ENCODE measurements at places on chromosomes 5 and 9.
A peak's percentile ranks its signal among the peaks of the same experiment; 100 is the strongest.

DNA sequence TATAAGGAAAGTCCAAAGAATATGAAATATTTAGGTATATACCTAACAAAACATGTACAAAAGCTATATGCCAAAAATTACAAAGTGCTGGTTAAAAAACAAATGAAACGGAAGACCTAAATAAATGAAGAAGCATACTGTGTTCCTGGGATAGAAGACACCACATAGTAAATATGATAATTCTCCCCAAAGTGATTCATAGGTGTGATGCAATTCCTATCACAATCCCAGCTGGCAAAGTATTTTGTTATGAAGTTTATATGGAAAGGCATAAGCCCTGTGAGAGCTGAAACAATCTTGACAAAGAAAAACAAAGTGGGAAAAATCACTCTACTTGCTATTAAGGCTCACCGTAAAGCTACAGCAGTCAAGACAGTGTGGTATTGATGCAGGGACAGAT lies 2.6 kb upstream of the SMIM23 start:
- no peak for DNase-seq

GRCh38 chr5:118968925-118969375 lies 19.4 kb downstream of the DTWD2 start:
- no peak for DNase-seq

DNA sequence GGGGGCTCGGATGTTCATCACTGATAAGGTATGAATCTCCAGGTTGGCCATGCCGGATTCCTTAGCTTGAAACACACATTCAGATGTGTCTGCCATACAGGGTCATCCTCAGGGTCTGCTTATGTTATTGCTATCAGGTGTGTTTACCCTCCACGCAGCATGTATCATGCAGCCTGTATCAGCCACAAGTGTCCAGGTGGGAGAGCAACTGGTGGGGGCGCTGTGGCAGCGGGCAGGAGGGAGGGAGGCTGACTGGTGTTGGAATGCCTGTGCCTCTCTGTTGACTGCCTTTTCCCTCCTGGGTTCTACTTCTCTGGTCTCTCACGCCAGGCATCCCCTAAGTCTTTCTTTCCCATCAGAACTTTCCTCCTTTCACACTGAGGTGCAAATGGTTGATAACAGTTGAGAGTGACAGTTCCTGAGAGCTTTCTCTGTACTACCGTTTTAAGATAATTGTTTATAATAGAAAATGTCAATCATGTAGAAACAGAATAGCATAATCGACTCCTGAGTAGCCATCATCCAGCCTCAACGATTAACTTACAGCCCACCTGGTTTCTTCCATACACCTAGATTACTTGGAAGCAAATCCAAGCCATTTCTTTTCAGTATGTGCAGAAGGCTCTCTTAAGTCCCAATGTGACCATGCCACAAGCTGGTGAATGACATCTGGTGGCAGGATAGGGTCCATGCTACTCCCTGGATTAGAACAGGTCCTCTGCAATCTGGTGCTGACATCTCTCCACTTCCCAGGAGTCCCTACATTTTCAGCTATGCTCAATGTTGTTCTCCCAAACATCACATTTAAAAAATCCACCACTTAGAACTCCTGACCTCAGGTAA lies 86.6 kb downstream of the ACER2 start:
- DNase-seq, result no peak

GRCh38 chr9:1086517-1086916 lies 36.4 kb downstream of the DMRT2 start:
- DNase-seq, result no peak

GRCh38 chr5:100643473-100643872 lies 108.3 kb downstream of the FAM174A start:
- no peak for DNase-seq

DNA sequence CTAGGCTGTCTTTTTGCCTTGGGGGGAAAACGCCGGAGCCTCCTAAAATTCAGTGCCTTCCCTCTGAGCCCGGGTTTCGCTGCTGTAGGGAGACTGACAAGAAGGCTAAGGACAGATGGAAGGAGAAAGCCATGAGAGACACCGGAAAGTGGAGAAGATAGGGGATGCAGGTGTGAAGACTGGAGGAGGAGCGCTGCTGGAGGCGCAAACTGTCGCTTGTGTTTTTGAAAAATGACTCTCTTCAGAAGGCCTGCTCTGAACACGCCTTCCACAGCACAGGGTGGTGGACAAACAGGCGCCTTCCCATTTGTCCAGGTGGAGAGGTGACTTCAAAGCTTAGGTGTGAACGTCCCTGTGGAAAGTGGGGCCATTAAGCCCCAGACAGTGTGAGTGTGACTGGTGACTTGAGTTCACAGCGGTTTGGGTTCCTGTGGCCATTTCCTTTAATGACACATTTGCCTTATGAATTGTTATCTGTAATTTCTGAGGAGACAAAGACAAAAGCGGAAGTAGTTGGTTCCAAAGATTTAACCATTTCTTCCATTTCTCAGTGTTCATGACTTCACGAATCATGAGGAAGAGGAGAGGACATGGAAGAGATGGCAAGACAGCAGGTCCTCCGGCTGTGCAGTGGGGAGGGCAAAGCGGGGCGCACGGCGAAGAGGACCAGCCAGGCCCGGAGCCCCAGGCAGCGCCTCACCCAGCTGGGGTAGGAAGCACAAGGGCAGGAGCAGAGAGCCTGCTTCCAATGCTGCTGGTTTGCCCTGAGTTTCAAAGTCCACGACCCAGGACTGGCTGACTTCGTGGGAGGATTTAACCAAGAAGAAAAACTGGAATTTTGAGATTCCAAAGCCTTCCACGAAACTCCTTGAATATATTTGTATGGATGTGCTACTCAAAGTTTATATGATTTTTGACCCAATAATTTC lies 27.8 kb upstream of the SEMA4D start:
- no peak for DNase-seq

GRCh38 chr5:92907938-92908606 lies 672.9 kb downstream of the NR2F1-AS1 start:
- no peak for DNase-seq

GRCh38 chr5:39057734-39058133 lies 16.5 kb downstream of the RICTOR start:
- no peak for DNase-seq

DNA sequence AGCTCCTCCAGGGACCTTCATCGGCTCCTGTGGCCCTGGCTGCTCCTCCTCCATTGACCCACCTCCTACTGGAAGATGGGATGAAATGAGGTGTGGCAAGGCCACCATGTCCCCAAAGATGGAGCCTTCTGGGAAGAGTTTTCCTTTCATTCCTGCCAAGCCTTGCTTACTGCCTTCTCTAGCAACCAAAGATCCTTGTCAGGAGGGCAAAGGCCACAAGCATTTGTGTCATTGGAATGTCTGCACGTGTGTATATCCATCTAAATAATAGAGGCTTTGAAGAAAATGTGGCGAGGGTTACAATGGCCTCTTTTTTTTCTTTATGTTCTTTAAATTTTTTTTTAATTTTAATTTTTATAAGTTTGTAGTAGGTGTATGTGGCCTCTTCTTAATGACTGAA lies 313.6 kb downstream of the ARHGEF28 start:
- no peak for DNase-seq

DNA sequence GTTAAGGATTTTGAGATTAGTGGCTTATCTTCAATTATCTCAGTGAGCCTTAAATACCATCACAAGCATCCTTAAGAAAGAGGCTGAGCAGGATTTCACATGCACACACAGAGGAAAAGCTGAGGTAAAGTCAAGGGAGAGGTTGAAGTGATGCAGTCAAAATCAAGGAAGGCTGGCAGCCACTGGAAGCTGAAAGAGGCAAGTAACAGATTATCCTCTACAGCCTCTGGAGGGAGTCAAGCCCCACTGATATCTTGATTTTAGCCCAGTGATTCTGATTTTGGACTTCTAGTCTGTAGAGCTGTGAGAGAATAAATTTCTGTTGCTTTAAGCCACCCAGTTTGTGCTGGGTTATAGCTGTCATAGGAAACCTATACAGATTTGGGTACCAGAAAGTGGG lies 80.1 kb downstream of the ANKRD31 start:
- no peak for DNase-seq

DNA sequence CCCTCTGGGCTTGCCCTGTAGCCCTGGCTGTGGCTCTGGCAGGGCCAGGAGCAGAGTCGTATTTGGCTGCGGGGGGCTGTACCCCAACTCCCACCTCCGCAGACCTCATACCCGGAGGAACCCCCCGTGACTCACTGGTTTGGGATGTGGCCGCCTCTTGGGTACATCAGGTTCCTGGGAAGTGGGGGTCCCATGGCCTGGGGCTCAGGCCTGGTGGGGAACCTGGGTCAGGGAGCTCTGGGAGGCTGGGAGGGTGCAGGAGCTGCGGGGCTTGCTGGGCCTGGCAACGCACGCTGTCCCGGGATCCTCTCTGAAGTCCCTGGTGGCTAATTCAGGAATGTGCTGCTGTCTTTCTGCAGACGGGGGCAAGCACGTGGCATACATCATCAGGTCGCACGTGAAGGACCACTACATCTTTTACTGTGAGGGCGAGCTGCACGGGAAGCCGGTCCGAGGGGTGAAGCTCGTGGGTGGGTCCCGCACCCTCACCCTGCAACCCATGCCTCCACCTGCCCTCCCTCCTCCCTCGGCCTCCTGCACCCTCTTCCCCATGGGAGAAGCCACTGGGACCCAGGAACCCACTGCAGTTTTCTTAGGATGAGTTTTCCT lies 2.4 kb downstream of the LCN1 start:
- no peak for DNase-seq

- DNase-seq, result no peak
Observed at GRCh38 chr5:2901096-2901495, 149.6 kb upstream of the IRX2 start.

- peak; percentile 33 for DNase-seq
Observed at GRCh38 chr5:39476843-39477220, 52.1 kb upstream of the DAB2 start.

GRCh38 chr9:72627147-72627546 lies 105.7 kb downstream of the TMC1 start:
- no peak for DNase-seq

DNA sequence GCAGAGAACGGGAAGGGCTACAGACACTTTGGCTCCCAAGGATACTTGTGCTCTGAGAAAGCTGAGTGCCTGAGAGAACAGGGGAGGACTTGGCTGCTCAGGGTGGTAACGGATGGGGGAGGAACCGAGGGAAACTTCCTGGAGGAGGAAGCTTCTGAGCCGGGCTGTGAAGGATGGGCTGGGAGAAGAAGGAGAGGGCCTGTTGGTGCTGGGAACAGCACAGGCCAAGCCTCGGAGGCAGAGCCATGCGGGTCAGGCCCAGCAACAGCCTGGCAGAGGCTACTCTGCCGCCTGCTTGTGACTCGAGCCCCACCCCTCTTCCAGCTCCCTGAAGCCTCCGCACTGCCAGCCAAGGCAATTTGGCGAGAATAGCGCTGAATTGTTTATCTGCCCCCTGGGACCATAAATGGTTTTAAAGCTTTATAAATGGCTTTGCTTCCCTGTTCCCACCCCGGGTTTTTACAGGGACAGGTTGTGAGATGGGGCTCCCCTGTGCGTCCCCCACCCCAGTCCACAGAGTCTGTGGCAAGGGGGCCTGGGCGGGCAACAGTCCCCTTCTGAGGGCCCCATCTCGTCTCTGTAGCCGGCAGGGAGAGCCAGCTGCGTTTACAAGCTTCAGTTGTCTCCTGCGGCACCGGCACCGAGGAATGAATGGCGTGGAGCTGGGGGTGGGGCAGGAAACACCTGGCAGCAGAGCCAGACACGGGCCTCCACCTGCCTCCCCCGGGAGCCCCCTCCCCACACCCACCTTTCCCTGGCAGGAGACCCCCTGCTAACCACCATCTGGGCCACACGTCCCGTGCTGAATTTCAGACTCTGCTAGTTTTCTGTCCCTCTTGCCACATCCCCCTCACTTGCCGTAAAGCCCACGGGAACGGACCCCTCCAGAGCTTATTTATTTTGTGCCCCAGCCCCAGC lies 24.4 kb downstream of the FAM163B start:
- DNase-seq, result no peak

All from fibroblast of skin of left quadriceps (primary cell).